Vagina (tissue), 2 donors: ENCODE measurements at places on chromosomes 1 and 21.

DNA sequence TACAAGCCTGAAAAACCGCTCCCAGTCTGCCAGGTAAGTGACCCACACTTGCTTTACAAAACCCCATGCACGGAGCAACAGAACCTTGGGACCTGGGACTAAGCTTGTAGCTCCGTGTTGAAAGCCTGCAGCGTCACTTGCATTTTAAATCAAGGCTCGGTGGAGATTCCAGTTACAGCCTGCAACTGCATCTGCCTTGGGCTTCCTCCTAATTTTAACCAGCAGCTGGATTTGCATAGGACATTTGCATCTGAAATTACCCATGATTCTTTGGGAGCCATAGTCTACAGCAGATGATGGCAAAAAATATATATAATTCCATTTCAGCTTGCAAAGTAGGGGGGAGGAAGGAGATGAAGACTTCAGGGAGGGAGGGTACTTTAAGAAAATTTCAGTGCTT lies 62.4 kb upstream of the IGSF21 start:
- no peak for DNase-seq
- H3K27me3 ChIP-seq, result no peaks in the 10 kb centered on the region
- no peak overlapping the region for H3K4me3 ChIP-seq
- no peaks in the 10 kb centered on the region for H3K36me3 ChIP-seq
- no peak overlapping the region for H3K27ac ChIP-seq
- no peaks in the 10 kb centered on the region for H3K4me1 ChIP-seq

GRCh38 chr1:204093421-204093717 lies 20.5 kb downstream of the SOX13 start:
- H3K36me3 ChIP-seq, result no peaks in the 10 kb centered on the region
- DNase-seq, result no peak
- H3K4me3 ChIP-seq, result no peak overlapping the region
- H3K4me1 ChIP-seq, result peaks cover 76% of the 10 kb centered on the region
- H3K27me3 ChIP-seq, result no peaks in the 10 kb centered on the region

DNA sequence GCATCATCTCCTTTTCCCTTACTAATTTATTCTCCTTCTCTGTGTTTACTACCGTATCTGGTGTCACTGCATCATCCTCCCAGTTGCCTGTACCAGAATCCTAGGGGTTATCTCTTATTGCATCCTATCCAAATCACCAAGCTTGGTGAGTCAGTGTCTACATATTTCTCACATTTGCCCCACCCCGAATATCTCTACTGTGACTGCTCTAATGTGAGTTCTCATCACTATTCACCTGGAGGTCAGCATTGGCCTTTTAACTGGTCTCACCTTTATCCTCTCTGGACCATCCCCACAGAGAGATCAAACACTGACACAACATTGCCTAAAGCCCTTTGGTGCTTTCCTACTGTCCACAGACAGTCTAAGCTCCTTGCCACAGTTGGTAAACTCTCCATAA lies 45.7 kb upstream of the ZNF648 start:
- H3K27me3 ChIP-seq, result no peaks in the 10 kb centered on the region
- H3K27ac ChIP-seq, result no peak overlapping the region
- H3K4me3 ChIP-seq, result no peak overlapping the region
- DNase-seq, result no peak
- H3K36me3 ChIP-seq, result no peaks in the 10 kb centered on the region

GRCh38 chr1:33908324-33908956 lies 44.6 kb downstream of the HMGB4 start:
- no peak overlapping the region for H3K4me3 ChIP-seq
- no peaks in the 10 kb centered on the region for H3K4me1 ChIP-seq
- DNase-seq, result no peak
- no peaks in the 10 kb centered on the region for H3K36me3 ChIP-seq
- no peak overlapping the region for H3K27ac ChIP-seq

DNA sequence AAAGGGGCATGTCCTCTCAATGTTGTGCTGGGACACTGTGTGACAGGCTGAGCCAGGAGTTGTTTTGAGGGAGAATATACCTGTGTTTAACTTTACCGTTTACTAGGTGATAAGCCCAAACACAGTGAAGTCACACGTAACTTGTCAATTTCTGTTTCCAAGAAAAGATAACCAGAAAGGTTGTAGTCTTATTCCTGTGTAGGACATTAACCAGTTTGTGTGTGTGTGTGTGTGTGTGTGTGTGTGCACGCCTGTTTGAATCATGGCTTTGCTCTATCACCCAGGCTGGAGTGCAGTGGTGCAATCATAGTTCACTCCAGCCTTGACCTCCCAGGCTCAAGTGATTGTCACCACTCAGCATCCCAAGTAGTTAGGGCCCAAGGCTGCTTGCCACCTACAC lies 83.6 kb downstream of the MRPS6 start:
- H3K27me3 ChIP-seq, result no peaks in the 10 kb centered on the region
- no peak for DNase-seq
- H3K36me3 ChIP-seq, result no peaks in the 10 kb centered on the region

GRCh38 chr21:35204850-35205541 lies 155.9 kb upstream of the RUNX1 start:
- H3K36me3 ChIP-seq, result no peaks in the 10 kb centered on the region
- H3K4me3 ChIP-seq, result no peak overlapping the region
- peaks cover 26% of the 10 kb centered on the region for H3K4me1 ChIP-seq
- H3K27ac ChIP-seq, result peak overlapping the region; percentile 75
- no peaks in the 10 kb centered on the region for H3K27me3 ChIP-seq

DNA sequence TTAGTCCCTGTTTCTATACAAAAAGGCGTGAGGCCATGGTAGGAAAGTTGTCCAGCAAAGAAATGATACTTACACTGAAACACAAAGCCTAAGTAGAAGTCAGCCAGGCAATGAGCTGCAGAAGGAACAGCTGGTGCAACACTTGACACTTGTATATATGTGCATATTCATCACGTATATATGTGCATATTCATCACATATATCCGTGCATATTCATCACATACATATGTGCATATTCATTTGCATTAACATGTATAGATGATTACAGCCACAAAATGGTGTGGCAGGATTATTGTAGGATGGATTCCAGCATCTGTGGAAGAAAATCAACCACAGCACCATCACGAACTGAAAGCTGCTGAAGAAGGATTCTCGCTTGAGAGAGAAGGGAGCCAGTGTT lies 189.0 kb upstream of the RGS18 start:
- no peaks in the 10 kb centered on the region for H3K4me1 ChIP-seq
- H3K27ac ChIP-seq, result no peak overlapping the region
- no peaks in the 10 kb centered on the region for H3K36me3 ChIP-seq
- no peaks in the 10 kb centered on the region for H3K27me3 ChIP-seq

DNA sequence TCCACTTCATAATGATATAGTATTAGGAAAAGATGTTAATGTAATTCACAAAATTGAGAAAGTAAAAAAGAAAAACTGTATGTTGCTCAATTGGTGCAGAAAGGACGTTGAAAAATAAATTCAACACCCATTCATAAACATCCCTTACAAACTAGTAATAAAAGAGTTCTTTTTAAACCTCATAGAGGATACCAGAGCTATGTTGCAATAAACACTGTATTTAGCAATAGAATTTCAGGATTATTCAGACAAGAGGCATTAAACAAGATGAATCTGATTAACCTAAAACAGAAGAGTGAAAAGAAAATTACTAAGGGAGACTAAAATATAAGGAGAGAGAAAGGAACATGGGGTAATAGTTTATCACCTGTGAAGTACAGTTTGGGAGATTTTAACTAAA lies 154.8 kb downstream of the NTPCR start:
- no peak overlapping the region for H3K4me3 ChIP-seq
- H3K4me1 ChIP-seq, result peaks cover 16% of the 10 kb centered on the region
- no peaks in the 10 kb centered on the region for H3K27me3 ChIP-seq

DNA sequence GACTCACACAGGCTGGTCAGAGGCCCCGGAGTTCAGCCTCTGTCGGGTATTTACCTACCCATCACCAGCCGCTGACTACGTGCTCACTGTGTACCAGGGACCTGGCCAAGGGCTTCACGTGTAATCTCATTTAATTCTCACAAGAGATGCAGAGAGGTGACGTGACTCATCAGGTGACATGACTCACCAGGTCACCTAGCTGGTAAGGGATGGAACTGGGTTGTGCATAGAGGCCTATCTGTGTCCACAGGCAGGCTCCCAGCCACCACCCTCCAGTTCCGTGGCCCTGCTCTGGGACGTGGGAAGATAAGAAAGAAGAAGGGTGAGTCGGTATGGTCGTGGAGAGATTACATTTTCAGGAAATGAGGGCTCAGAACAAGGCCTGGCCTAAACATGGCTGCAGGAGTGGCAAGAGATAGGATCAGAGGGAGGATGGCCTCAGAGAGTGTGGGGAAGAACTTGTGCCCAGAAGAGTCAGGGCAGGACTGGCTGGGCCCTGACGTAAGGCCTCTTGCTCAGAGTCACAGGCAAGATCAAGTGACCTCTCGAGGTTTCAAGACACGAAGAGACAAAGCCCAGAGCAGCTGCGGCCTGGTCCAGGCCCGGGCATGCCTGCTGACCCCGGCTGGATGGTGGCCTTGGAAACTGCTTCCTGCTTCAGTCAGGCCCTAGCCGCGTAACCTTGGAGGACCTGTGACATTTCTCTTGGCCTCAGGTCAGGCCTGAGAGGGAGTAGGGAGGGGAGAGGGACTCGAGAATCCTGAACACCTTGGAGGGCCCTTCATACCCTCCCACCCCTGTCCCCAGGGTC lies 52.7 kb upstream of the WASF2 start:
- no peak for DNase-seq
- peaks cover 13% of the 10 kb centered on the region for H3K36me3 ChIP-seq
- H3K27me3 ChIP-seq, result no peaks in the 10 kb centered on the region
- peaks cover 97% of the 10 kb centered on the region for H3K4me1 ChIP-seq
- H3K4me3 ChIP-seq, result no peak overlapping the region

GRCh38 chr1:163655565-163655964 lies 333.8 kb downstream of the NUF2 start:
- H3K27ac ChIP-seq, result no peak overlapping the region
- DNase-seq, result no peak
- no peak overlapping the region for H3K4me3 ChIP-seq
- H3K36me3 ChIP-seq, result no peaks in the 10 kb centered on the region
- H3K4me1 ChIP-seq, result peaks cover 8% of the 10 kb centered on the region
- H3K27me3 ChIP-seq, result no peaks in the 10 kb centered on the region

DNA sequence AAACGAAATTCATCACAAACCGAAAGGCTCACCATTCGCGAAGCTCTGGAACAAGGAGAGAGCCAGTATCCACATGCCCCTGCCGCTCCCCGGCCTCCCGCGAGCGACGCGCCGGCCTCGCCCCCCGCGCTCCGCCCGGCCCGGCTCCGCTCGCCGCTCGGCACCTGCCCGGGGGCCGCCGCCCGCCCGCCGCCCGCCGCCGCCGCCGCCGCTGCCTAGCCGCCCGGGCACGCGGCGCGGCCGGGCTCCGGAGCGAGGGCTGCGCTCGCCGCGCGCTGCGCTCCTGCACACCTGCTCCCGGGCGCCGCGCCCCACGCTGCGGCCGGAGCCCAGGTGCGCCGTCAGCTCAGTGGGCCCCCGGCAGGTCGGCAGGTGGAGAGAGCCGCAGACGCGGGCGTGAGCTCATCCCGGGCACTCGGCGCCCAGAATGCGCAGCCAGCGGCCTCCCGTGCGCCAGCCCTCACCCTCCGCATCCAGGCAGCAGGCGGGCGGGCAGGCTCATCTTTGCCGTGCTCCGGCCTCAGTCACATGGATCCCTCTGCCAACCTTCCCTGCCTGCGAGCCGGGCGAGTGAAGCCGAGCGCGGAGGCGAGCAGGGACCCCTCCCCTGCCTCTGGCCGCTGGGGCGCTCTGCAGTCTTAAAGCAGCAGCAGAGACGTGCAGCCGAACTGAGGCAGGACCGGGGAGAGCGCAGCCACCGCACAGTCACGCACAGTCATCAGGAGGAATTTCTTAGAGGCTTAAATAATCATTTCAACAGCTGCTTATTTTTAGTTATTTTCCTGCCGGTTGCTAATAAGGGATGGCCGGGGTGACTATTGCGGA lies at the start of gene DSCAM:
TSS of gene DSCAM (minus strand) at position 572 of the 825 bp plus-strand sequence. CDS start at position 75, 497 bp downstream.
- H3K4me1 ChIP-seq, result no peaks in the 10 kb centered on the region
- H3K4me3 ChIP-seq, result no peak within 1 kb of the TSS

DNA sequence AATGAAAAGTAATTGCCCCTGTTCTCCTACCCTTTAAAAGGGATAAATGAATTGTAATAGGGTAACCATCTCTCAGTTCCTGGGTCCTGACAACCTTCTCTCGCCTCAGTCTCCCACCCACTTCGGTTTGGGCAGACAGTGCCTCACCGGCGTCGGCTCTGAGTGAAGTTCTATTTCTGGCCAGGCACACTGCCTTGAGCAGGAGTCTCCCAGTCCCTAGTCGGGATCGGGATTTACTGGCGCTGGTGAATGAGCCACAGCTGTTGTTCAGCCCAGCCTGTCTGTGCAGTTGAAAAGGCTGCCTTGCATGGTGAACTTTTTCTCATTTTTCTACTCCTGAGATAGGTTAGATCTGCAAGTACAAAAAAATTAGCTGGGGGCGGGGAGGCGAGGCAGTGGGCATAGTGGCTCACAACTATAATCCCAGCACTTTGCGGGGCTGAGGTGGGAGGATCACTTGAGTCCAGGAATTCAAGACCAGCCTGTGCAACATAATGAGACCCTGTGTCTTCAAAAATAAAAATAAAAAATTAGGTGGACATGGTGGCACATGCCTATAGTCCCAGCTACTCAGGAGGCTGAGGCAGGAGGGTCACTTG lies 7.4 kb downstream of the PLEKHM2 start:
- peak overlapping the region; percentile 39 for H3K27ac ChIP-seq
- peaks cover 60% of the 10 kb centered on the region for H3K4me1 ChIP-seq
- H3K4me3 ChIP-seq, result no peak overlapping the region
- no peaks in the 10 kb centered on the region for H3K27me3 ChIP-seq
- no peaks in the 10 kb centered on the region for H3K36me3 ChIP-seq
- DNase-seq, result no peak

DNA sequence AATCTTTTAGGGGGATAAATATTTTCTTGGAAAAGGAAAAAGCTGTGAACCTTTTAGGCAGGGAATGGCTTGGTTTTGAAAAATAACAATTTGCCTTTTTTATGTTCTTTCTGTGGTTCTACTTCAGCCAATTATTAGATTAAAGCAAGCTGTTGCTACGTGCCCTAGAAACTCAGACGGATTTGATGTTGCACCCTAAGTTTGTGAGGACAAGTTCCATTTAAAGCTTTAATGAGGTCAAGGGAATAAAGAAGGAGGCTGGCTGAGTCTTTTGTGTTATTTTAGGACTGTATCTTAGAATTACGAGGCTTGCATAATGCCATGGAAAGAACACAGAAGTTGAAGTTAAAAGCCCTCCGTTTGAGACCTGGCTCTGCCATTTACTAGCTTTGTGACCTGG lies 216.9 kb downstream of the NUF2 start:
- no peaks in the 10 kb centered on the region for H3K4me1 ChIP-seq
- H3K36me3 ChIP-seq, result no peaks in the 10 kb centered on the region
- no peaks in the 10 kb centered on the region for H3K27me3 ChIP-seq
- H3K27ac ChIP-seq, result no peak overlapping the region

DNA sequence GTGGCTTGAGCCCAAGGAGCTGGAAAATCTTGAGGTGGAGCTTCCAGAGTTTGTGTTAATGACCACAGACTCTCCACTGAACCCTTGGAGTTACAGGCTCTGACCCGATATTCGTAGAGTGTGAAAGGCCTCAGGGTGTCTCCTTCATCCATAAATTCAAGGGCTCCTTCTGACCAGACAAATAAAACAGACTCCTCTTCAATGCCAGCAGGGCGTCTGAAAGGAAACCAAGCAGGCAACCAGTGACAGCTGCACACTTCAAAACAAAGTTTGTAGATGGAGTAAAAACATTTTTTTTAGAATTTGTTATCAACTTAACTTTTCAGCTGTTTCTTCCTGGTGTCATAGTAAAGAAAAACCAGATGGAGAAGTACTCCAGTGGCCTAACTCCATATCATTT lies 161.1 kb downstream of the KCTD3 start:
- no peak overlapping the region for H3K27ac ChIP-seq
- H3K27me3 ChIP-seq, result no peaks in the 10 kb centered on the region
- DNase-seq, result no peak
- no peaks in the 10 kb centered on the region for H3K4me1 ChIP-seq

- DNase-seq, result peak; percentile 10
- no peaks in the 10 kb centered on the region for H3K36me3 ChIP-seq
- no peaks in the 10 kb centered on the region for H3K27me3 ChIP-seq
- H3K4me3 ChIP-seq, result no peak overlapping the region
Measured at GRCh38 chr1:236341298-236341697, 52.8 kb upstream of the EDARADD start.
